ENCODE measurements at places on chromosomes 5 and 9.

DNA sequence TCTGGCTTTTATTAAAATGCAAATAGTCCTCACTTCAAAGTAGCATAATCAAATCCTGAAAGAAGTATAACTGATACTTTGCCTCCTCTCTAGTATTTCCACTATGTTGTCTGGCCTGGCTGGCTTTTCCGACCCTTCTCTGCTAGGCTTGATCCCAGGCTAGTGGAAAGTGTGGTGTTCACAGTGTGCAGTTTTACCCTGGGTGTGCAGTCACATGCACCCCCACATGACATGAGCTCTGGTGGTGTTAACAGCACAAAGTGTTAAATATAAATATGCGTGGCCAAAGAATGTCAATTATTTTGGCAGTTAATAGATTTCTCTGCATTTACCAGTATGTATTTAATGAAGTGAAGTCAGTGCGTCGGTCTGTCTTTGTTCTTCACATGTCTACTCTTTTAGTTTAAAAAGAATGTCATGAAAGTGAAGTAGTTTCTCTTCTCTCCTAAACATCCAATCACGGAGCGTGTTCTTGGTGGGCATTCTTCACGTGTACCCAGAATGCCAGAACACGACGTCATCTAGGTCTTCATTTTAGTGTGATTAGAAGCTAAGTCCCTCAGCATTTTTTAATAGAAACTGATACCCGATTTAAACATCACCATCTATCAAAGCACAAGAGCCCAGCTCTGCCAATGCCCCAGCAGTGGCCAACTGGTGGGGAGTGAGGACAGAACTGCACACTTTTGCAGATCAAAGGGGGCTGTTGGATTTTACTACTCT, 286.4 kb downstream of the FANCC start:
- no peak for DNase-seq

GRCh38 chr5:73119451-73120157, 771 bp upstream of the TMEM171 start:
- DNase-seq, result peak; percentile 26

DNA sequence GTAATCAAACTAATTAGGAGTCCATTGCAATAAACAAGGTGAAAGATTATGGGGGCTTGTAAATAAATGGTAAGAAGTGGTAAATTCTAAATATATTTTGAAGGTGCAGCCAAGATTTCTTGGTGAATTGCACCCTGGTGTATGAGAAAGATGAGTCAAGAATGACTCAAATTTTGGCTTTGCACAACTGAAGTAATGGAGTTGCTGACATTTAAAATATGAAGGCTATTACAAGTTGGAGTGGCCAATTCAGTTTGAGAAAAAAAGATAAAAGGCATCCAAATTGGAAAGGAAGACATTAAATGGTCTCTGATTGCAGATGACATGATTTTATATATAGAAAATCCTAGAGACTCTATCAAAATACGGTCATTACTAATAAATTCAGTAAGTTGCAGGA, 2330.6 kb downstream of the MAT2B start:
- DNase-seq, result no peak

- no peak for DNase-seq
Measured at GRCh38 chr9:110251212-110251611, 5.1 kb downstream of the TXN start.

DNA sequence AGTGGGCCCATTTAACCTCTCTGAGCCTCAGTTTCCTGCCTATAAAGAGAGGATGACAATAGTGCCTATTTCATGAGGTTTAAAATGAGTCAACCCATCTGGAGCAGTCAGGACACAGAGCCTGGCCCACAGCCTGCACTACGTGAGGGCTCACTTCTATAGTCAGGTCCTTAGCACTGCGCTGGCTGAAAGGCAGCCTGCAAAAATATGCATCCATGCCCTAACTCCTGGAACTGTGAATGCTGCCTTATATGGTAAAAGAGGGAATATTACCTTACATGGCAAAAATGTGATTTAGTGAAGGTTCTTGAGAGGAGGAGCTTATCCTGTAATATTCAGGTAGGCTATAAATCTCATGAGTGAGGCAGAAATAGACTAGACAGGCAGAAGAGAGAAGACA, 98.5 kb downstream of the GABBR2 start:
- DNase-seq, result no peak

GRCh38 chr5:139796061-139796806, 626 bp downstream of the PSD2 start:
- DNase-seq, result no peak

- DNase-seq, result no peak
Measured at GRCh38 chr5:169344629-169345028, 43.7 kb upstream of the SLIT3 start.

- no peak for DNase-seq
Measured at GRCh38 chr5:157279605-157280239, 13.8 kb downstream of the CYFIP2 start.

- no peak for DNase-seq
Measured at GRCh38 chr5:9054821-9055589, 490.9 kb downstream of the SEMA5A start.

DNA sequence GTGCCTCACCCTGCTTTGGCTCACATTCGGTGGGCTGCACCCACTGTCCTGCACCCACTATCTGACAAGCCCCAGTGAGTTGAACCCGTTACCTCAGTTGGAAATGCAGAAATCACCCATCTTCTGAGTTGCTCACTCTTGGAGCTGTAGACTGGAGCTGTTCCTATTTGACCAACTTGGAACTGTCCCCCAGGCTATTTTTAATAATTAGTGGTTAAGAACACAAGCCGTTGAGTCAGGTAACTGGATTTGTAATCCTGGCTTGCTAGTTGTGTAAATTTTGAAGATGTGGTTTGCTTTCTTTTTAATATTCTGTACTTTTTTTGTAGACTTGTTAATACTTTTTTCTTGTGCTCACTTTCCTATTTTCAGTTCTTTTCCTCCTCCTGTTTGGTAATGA, 81.2 kb downstream of the CNTLN start:
- no peak for DNase-seq

- DNase-seq, result no peak
Measured at GRCh38 chr5:172353271-172353812, 69.8 kb upstream of the UBTD2 start.
